Activated T-cell treated with anti-CD3 and anti-CD28 coated beads, Interleukin-2, amount 50 U/mL, for 48 hours (primary cell): ENCODE measurements at places on chromosomes 4 and X.

DNA sequence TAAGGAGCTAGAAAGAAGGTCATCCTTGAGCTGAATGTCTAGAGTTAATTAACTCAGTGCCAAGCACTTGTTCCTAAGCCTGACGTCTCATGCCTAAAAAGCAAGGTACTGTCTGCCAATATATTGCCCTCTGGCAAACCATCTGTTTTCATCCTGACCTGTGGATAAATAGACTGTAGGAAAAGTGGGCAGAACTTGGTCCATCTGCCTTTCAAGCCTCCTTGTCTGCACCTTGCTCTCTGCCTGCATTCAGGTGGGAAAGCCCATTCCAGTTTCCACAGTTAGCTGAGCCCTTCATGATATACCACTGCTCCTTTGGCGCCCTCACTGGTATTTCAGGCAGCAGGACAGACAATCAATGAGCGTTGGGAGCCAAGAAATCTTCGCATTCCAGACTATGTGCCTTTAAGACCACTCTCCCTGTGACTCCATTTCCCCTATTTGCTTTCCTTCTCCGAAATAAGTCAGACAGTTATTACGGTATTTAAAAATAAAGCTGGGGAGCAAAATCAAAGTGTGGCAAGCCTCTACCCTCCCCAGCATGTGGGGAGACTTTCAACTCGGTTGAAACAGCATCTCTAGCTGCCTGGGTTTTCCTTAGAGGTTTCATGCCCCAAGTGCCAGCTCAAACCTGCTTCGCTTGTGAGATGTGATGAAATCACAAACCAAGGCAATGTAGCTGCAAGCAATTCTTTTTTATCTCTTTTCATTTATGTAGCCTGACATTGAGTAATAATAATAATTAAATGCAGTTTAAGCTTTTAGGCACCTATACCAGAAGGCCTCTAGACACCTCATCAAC lies 2.5 kb upstream of the CCDC149 start:
- no peak for DNase-seq

DNA sequence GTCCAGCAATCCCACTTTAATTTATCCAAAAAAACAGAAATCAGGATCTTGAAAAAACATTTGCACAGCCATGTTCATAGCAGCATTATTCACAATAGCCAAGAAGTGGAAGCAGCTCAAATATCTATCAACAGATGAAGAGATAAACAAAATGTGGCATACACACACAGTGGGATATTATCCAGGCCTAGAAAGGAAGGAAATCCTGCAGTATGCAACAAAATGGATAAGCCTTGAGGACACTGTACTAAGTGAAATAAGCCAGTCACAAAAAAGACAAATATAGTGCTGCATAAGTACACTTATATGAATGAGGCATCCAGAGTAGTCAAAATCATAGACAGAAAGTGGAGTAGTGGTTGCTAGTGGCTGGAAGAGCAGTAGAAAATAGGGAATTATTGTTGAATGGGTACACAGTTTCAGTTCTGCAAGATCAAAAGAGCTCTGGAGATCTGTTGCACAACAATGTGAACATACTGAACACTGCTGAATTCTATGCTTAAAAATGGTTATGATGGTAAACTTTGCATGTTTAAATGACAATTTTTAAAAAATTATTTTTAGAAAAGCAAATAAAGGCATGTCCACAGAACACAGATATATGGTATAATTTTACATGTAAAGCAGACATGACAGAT lies 25.6 kb downstream of the CHM start:
- no peak for DNase-seq

- DNase-seq, result no peak
Measured at GRCh38 chr4:181952478-181952877, 290.7 kb upstream of the TENM3 start.

GRCh38 chr4:177696438-177696966 lies 254.3 kb upstream of the AGA start:
- DNase-seq, result no peak

- no peak for DNase-seq
Measured at GRCh38 chr4:54737421-54737820, 79.7 kb downstream of the KIT start.

- DNase-seq, result no peak
Measured at GRCh38 chrX:1244164-1245076, 24.2 kb upstream of the CSF2RA start.

DNA sequence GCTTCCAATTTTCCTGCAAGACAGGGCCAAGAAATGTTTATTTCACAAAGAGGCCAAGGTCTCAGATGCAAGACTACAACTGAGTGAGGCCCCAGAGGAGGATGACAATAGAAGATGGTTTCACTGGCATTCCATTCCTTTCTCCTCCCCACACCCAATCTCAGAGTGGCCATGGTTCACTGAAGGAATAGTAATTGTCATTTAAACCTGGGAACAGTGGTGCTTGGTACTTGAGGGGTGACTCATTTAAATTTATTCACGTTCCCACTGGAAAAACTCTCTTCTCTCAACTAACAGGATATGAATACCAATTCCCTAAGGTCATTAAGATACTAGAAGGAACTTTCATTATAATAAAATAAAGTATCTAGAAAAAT lies 35.3 kb upstream of the CXCL8 start:
- no peak for DNase-seq

- DNase-seq, result no peak
Measured at GRCh38 chr4:175373031-175373430, 439.0 kb downstream of the GPM6A start.

- DNase-seq, result no peak
Measured at GRCh38 chrX:42955349-42955748, 177.4 kb upstream of the PPP1R2C start.
